ENCODE measurements at places on chromosomes 4 and X.

DNA sequence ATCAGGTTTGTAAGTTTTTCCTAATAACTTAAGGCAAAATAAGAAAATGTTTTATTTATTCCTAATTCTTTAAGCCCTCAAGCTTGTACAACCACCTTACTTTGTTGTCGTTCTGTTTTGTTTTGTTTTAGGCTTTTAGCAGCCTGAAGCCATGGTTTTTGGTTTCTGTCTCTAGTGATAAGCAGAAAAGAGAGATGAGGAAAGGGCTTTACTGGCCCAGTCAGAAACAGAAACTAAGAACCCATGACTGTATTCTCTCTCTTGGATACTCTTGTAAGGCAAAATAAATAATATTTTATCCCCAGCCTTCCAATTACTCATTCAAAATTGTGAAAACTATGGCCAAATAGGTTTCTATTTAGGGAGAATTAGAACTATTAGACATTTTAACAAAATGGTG is 29.4 kb downstream of the TBC1D19 start:
- DNase-seq = no peak

- DNase-seq = no peak
These were observed 104.6 kb downstream of the PHEX start for GRCh38 chrX:22136711-22137110.

- no peak for DNase-seq
These were observed 129.6 kb upstream of the MED14 start for GRCh38 chrX:40864972-40865371.

- no peak for DNase-seq
These were observed 20.5 kb upstream of the GPR78 start for GRCh38 chr4:8559524-8560264.

GRCh38 chr4:17682222-17682566 is 67.8 kb downstream of the MED28 start:
- DNase-seq = no peak

DNA sequence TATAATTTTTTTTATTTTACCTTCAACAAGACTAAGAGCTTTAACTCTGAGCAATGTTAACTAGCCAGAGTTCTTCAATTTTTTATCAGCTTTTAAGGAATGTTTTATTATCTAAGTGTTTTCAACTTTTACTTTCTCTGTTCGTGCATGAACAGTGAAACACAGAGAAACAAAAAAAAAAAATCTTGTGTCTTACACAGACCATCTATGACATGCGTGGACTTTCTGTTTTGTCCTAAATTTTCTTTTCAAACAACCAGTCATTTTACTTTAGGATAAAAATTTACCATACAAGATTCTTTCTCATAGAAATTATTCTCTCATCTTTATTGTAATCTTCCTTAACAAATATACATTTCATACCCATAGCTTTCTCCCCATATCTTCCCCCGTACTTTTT is 731.9 kb upstream of the PCDH10 start:
- DNase-seq = no peak

DNA sequence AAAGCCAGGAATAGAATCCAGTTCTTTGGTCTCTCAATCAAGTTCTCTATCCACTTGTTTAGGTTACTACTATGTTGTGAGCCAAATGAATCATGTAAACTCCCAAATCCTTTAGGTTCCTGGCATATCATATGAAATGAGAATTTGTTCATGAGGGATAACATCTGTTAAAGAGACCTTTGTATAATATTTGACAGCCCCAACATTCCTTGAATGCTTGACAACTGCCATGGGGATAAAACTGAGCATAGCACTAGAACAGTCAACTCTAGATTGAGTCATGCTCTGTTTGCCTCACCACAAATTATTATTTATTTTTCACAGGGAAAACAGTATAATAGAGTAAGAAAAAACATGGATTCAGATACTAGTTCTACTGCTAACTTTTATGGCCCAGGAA is 93.3 kb downstream of the NAA11 start:
- DNase-seq = no peak

DNA sequence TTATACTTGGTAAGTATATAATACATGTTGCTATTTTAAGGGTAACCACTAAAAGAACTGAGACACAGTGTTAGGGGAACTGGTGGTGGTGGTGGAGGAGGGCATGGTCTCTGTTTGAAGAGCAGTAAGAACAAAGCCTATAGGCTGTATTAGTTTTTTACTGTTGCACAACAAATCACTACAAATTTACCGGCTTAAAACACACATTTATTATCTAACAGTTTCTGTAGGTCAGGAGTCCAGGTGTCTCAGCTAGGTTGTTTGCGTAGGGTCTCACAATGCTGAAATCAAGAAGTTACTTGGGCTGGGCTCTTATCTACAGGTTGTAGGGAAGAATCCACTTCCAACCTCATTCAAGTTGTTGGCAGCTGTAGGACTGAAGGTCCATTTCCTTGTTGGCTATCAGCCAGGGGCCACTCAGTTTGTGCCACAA is 52.6 kb downstream of the CASK start:
- DNase-seq = no peak

- DNase-seq = peak; percentile 49
These were observed 14.3 kb downstream of the JCHAIN start for GRCh38 chr4:70651864-70652506.

GRCh38 chrX:68801737-68802290 is 27.0 kb upstream of the EFNB1 start:
- DNase-seq = no peak

DNA sequence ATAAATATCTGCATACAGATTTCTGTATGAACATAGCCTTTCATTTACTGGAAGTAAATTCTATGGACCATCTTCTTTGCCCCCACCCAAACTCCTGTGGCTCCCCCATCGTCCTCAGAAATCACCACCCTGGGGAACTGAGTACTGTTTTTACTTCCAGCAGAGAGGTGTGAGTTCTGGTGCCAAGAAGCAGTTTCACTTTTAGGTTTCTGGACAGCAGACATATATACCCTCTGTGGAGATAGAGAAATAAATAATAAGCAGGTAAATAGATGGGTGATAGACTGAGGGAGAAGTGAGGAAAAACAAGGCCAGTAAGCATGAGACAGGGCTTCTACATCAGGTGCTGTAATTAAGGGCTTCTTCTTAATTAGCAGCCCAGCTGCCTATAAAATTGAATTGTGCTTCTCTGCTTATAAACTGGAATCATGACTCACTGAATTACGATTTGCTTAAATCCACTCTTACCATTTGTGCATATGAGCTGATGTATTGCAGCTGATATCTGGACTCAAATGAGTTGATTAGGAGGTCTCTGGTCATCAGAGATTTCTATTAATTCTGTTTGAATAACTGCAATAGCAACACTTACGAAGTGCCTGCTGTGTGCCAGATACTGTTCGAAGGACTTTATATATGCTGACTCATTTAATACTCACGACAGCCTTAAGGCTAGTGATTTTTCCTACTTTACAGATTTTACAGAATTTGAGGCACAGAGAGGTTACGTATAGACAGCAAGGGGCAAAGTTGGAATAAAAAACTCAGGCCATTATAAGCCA is 60.8 kb upstream of the DHX15 start:
- no peak for DNase-seq

GRCh38 chr4:125111323-125111722 is 203.4 kb upstream of the FAT4 start:
- no peak for DNase-seq

- DNase-seq = no peak
These were observed 25.0 kb upstream of the C4orf50 start for GRCh38 chr4:6043188-6043587.

DNA sequence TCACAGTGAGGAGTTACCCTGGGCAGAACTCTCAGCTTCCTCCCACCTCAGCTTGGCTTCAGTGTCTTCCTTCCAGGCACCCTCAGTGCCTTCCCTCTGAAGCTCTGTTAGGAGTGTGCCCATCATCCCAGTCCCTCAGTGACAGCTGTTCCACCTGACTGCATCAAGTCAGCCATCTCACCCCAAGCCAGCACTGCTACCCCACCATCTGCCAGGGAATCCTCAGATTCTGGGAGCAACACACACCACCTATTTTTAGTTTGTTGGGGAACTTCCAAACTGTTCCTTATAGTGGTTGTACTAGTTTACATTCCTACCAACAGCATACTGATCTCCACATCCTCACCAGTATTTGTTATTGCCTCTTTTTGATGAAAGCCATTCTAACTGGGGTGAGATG is 182.9 kb downstream of the RELL1 start:
- DNase-seq = no peak

- DNase-seq = no peak
These were observed 118.2 kb downstream of the GRID2 start for GRCh38 chr4:92421920-92422319.

DNA sequence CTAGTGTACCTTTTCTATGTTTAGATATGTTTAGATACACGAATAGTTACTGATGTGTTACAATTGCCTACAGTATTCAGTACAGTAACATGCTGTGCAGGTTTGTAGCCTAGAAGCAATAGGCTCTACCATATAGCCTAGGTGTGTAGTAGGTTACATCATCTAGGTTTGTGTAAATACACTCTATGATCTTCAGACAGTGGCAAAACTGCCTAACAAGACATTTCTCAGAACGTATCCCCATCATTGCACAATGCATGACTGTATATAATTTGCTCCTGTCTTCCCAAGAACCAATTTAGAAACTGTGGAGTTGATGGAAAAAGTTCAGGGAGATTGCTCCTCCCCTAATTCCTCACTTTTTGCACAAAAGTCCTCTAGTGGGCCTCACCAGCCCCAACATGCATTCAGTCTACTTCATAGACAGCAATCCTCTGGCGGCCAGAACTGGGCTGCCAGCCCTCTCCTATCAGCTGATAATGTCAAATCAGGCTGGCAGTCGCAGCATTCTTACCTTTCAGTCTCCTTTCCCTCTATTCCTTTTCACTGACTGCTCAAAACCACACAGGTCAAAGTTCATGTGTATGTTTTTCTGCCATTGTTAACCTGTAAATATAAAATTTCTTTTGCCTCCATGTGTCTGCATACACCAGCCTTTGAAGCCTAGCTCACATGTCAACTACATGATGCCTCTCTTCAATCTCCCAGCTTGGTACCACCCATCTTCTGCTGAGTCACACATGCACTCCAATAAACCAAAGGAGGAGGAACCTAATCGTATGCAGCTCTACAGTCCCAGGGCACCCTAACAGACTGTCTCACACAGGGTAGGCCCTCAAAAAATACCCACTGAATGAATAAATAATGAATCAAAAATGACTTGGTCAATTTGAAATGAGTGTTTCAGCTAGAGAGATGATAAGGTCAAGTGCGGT is 32.0 kb downstream of the BCLAF3 start:
- no peak for DNase-seq

Measured in CD4-positive, alpha-beta T cell treated with Interleukin-17A for 1 hour (primary cell).